ENCODE measurements at places on chromosomes 3 and 15.

DNA sequence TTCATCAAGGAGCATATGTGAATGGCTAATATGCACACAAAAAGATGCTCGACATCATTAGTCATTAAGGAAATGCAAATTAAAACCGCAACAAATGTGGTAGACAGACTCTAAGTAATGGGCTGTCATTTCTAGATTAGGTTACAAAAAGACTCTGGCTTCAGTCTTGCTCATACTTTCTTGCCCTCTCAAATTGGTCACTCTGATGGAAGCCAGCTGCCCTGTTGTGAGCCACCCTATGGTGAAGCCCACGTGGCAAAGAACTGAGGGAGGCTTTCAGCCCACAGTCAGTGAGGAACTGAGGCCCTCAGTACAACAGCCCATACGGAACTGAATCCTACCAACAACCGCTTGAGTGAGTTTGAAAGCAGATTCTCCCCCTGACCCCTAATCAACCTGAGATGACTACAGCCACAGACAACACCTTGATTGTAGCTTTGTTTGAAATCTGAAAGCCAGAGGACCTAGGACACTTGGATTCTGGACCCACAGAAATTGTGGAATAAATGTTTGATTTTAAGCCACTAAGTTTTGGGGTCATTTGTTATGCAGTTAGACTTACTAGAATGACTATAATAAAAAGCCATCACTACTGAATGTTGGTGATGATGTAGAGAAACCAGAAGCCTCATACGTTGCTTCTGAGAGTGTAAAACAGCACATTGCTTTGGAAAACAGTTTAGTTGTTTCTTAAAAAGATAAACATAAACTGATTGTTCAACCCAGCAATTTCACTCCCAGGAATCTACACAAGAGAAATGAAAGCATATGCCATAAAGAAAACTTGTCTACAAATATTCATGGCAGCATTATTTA is 45.7 kb downstream of the EHHADH start:
- no peak for DNase-seq

DNA sequence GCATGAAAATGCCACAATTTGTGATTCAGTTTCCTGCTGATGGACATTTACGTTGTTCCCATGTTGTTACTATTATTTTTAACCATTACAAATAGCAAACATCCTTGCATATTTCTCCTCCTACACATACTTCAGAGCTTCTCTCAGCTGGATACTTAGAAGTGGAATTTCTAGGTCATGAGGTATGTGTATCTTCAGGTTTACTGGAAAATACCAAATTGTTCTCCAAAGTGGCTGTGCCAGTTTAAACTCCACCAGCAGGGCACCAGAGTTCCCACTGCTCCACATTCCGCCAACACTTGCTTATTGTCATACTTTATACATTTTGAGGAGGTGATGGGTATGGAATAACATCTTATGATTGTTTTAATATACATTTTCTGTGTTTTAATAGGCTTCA is 45.7 kb downstream of the PRR23E start:
- DNase-seq = no peak

DNA sequence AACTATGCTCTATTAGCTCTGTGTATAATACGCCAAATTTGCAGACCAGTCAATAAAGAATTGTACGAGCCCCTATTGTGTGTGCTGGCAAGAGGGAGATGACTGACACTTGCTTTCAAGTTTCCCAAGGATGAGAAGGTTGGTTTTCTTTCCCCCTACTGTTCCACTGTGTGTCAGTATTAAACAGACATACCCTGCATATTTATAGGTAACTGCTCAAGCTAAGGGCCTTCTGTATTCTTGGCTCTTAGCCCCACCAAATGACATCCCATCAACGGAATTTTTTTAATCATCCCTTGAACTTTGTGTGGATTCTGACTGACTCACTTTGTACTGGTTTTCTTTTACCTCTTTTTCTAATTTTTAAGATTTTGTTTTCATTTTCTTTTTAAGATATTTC is 60.6 kb upstream of the GYG1 start:
- no peak for DNase-seq

DNA sequence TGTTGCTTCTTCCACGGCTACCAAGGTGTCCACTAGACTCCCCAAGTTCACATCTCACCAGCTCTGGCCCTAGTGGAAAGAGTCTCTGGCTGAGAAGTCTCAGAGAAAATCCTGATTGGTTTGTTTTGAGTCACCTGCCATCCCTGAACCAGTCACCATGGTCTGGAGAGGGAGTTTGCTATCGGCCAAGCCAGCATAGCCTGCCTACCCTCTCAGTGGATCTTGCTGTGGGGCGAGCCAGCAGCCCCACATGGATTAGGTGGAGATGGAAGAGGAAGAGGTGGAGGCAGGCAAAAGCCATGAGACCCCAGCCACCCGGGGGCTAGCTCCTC is 48.1 kb upstream of the FLNB start:
- no peak for DNase-seq

GRCh38 chr3:119314821-119315220 is 20.6 kb downstream of the ARHGAP31 start:
- no peak for DNase-seq

- DNase-seq = no peak
These were observed 13.7 kb upstream of the SEMA3B start for GRCh38 chr3:50255251-50255615.

DNA sequence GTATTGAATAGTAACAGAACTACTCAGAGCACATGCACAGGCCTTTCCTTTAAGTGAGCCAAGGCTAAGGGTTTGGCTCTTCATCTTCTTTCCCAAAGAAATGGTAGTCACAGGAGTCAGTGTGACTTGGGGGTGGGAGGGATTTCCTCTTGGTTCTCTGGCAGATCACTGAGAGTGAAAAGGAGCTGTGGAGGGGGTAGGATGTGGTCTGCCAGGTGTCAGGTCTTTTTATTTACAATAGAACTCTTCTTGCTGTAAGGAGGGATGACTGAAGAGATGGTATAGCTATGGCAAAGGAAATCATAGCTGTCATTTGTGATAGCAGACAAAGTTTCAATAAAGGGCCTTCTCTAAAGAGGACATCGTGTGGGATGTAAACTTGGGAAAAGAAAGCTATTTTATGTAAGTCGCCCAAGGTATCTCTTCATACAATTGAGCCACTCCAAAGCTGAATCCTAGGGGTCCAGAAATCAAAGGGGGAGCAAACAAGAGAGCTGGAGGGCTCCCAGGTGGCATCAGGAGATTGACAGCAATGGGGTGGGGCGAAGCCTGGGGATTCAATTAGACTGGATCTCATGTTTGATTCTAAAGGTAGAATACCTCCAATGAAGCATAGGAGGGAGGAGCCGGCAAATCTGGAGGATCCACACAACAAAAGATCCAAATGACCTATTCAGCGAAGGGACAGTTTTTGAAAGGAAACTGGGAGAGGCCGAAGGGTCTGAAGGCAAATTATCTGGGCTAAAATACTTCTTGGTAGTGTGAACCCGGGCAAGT is 20.0 kb upstream of the CHD2 start:
- no peak for DNase-seq

DNA sequence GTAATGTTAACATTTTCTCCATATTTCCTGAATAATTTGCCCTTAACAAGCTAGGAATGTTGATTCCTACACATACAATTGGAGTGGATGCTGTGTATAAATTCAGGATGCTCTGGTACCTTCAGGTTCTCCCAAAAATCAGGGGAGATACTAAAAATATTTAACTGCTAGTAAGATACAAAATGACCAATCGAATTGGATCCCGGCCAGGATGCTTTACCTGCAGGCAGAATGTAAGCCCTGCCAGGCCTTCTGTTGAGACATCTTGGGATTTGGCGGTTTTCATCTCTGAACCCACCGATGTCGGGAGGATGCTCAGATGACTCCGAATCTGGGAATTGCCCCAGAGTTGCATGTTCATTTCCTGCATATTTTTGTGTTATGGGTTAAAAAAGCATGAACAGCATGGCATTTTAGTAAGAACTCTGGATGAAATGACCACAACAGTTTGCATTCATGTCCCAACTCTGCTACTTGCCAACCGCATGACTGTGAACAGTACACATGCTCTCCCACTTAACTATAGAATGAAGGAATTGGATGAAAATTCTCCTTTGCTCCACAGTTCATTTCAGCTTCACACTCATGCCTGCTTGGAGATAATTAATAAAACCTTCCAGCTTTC is 241.4 kb upstream of the TBL1XR1 start:
- no peak for DNase-seq

- no peak for DNase-seq
These were observed 4.6 kb downstream of the SATB1 start for GRCh38 chr3:18420555-18420954.

DNA sequence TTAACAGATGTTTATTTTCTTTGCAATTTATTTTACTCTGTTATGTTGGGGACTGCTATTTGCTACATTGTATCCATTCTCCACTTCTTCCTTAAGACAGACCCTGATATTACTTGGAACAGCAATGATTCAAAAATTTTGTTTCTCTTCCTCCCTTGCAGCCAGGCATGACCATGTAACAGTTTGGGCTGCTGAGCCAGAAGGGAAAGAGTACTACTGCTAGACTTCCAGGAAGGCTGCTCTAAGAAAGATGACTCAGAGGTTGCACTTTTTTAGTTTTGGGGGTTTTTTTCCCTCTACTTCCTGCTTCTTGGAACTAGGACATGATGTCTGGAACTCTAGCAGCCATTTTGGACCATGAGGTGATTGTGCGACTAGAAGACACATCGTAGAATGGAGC is 10.3 kb downstream of the PRR20G start:
- no peak for DNase-seq

GRCh38 chr3:99134986-99135385 is 233.5 kb upstream of the DCBLD2 start:
- no peak for DNase-seq

DNA sequence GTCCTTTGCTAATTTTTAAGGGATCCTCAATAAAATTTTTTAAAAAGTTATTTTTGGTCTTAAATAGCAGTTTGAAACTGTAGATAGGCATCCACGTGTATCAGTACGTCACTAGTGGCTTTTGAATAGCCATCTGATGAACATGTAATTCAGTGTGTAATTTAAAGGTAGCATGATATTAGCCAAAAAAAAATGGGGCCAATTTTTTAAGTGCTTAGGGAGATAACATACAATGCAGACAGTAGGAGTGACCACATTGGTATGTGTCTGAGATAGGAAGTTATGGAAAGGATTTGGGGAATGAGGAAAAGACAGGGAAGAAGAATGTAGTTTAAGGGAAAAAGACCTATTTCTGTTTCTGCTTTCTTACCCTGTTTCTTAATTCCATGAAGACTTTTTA is 2.5 kb downstream of the AP4E1 start:
- no peak for DNase-seq
